ENCODE measurements at places on chromosomes 2 and 18.

- H3K4me1 ChIP-seq = no peaks in the 10 kb centered on the region
- H3K27me3 ChIP-seq = no peaks in the 10 kb centered on the region
- H3K27ac ChIP-seq = no peak overlapping the region
- H3K4me3 ChIP-seq = no peak overlapping the region
- no peak for DNase-seq
- H3K36me3 ChIP-seq = no peaks in the 10 kb centered on the region
These were observed 842.1 kb upstream of the FANCL start for GRCh38 chr2:59083075-59083828.

GRCh38 chr2:41206004-41206403 is 754.1 kb upstream of the SLC8A1 start:
- H3K27me3 ChIP-seq = no peaks in the 10 kb centered on the region
- peaks cover 4% of the 10 kb centered on the region for H3K4me1 ChIP-seq
- no peaks in the 10 kb centered on the region for H3K36me3 ChIP-seq
- no peak overlapping the region for H3K4me3 ChIP-seq
- no peak for DNase-seq

DNA sequence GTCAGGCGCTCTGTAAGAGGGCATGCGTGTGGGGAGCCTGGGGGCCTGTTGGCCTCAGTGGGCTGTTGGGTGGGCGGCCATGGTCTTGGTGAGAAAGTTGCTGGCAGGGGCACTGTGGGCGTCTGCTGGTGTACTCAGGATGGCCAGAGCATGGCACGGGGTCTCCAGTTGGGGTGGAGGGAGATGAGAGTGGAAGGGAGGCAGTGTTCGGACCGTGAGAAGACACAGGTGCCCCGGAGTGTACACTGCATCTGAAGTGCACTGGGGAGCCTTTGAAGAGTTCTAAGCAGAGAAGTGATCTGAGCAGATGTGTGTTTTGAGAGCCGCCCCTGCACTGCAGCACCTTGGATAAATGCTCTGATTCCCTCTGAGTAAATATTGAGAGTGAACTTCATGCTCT is 150.8 kb downstream of the LDLRAD4 start:
- DNase-seq = no peak
- H3K4me3 ChIP-seq = no peak overlapping the region
- H3K4me1 ChIP-seq = no peaks in the 10 kb centered on the region

GRCh38 chr2:71419976-71420375 is 33.4 kb upstream of the DYSF start:
- no peak overlapping the region for H3K27ac ChIP-seq
- H3K4me3 ChIP-seq = no peak overlapping the region
- no peaks in the 10 kb centered on the region for H3K4me1 ChIP-seq
- H3K27me3 ChIP-seq = no peaks in the 10 kb centered on the region

- peak; percentile 58 for DNase-seq
- no peaks in the 10 kb centered on the region for H3K36me3 ChIP-seq
- H3K4me3 ChIP-seq = peak overlapping the region; percentile 78
- peaks cover 20% of the 10 kb centered on the region for H3K4me1 ChIP-seq
- no peaks in the 10 kb centered on the region for H3K27me3 ChIP-seq
These were observed 780 bp upstream of the ITGAV start for GRCh38 chr2:186588940-186589611.

DNA sequence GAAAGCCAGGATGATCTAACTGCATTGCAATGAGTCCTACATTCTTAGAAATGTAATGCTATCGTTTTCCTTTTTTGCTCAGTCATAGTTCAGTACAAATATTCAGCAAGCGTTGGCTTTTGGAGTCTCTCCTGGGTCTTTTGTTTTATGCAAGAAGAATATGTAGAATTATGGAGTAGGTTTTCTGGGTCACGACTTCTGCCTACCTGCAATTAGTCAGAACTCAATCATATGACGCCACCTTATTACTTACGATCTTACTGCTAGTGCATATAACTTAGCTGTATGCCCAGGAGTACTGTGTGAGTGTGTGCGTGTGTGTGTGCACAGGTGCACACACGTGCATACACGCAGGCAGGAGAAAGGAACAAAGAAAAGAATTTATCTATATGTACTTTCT is 640.2 kb downstream of the STK39 start:
- no peak overlapping the region for H3K27ac ChIP-seq
- no peaks in the 10 kb centered on the region for H3K36me3 ChIP-seq
- no peak for DNase-seq

DNA sequence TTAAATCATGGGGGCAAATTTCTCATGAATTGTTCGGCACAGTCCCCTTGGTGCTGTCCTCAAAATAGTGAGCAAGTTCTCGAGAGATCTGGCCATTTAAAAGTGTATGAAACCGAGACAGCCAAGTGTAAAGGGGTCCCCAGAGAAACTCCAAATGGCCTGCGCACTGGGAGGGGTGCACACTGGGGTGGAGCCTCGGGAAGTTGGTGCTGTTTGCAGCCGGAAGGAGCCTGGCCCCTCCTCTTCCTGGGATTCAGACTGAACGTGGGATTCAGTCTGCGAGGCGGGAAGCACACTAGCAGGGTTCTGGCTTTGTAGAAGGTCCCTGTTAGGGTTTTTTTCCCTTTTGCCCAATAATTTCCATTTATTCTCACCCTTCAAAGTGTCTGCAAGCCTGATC is 48.8 kb downstream of the RABL2A start:
- H3K4me3 ChIP-seq = no peak overlapping the region
- no peaks in the 10 kb centered on the region for H3K36me3 ChIP-seq
- H3K4me1 ChIP-seq = no peaks in the 10 kb centered on the region
- DNase-seq = no peak

GRCh38 chr2:240297256-240298116 is 138.0 kb upstream of the GPC1 start:
- H3K27me3 ChIP-seq = no peaks in the 10 kb centered on the region
- DNase-seq = no peak
- H3K36me3 ChIP-seq = no peaks in the 10 kb centered on the region
- no peak overlapping the region for H3K27ac ChIP-seq
- H3K4me1 ChIP-seq = no peaks in the 10 kb centered on the region

DNA sequence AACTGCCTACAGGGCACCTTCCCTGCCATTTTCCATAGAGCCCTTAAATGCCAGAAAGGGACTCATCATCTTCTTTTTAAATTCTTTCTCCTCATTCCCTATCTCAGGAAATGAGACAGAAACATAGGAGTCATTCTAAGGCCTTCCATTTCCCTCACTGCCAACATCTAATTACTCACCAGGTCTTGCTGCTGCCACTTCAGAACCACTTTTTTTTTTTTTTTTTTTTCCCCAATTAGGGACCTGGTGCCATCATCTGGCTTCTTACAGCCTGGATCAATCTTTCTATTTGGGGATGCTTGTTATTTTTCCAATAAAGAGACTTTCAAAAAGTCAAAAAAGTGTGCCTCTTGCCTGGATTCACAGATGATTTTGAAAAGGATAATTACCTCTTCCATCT is 373.4 kb downstream of the LPIN1 start:
- H3K27ac ChIP-seq = no peak overlapping the region
- no peaks in the 10 kb centered on the region for H3K36me3 ChIP-seq
- no peak overlapping the region for H3K4me3 ChIP-seq

- H3K4me1 ChIP-seq = peaks cover 10% of the 10 kb centered on the region
- H3K27me3 ChIP-seq = no peaks in the 10 kb centered on the region
These were observed at the start of gene CYS1 for GRCh38 chr2:10079870-10080535. Gene CYS1, minus strand, starts transcription at chr2:10080411. Its CDS starts 188 bp downstream, at chr2:10080223.

GRCh38 chr2:217433522-217433921 is 569.3 kb downstream of the TNS1 start:
- H3K36me3 ChIP-seq = no peaks in the 10 kb centered on the region
- H3K27me3 ChIP-seq = no peaks in the 10 kb centered on the region
- peak overlapping the region; percentile 28 for H3K4me3 ChIP-seq
- H3K27ac ChIP-seq = no peak overlapping the region
- peaks cover 47% of the 10 kb centered on the region for H3K4me1 ChIP-seq

DNA sequence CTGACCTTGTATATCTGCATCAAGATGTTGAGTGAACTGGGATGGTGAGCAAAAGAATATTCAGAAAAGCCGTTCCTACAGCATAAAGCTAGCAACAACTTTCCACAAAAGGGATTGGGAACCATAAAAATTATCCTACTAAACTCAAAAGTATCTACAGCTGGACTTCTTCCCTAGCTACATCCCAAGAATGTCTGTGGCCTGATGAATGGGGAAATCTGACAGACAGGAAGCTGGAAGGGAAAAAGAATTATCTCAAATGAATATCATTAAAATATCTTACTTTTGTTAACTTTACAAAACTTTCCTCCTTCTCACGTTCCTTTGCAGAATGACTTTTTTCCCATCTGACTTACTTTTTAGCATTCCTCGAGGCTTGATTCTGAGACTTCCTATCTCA is 150.9 kb downstream of the PDE11A start:
- no peaks in the 10 kb centered on the region for H3K27me3 ChIP-seq
- no peaks in the 10 kb centered on the region for H3K4me1 ChIP-seq
- H3K27ac ChIP-seq = no peak overlapping the region

DNA sequence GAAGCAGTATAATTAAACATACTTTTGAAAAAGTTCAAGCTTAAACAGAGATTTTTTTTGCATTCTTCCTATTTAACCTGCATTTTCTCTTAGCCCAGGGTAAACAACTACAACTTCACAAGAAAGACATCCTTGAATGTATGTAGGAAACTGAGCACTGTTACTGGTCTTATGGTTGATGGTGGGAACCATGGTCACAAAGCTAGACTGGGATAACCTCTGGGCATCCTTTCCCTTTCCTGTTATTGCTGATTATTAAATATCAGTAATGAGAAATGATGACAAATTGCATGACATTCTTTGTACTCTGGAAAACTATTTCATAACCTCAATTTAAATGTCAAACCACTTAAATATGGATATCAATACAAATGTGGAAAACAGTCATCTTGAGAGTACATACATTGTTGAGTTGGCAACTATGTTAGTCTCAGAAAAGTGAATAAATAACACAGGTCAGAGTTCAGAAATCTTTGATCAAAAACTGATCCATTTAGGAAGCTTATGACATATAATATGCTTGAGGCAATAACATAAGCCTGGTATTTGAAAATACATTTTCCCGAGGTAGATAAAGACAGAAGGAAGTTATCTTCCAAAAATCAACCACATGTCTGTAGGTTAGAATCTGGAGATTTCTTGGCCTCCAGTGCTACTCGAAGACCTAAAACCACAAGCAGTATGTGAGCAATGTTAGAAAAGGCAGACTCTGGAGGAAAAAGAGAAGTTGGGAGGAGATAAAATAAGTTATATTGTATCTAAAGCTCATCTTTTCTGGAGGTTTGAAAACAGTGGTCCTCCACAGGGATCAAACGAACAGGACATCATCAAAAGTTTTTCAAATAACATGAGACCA is 65.2 kb upstream of the ST8SIA5 start:
- no peak overlapping the region for H3K4me3 ChIP-seq
- peaks cover 13% of the 10 kb centered on the region for H3K36me3 ChIP-seq
- no peak for DNase-seq
- no peaks in the 10 kb centered on the region for H3K4me1 ChIP-seq
- no peaks in the 10 kb centered on the region for H3K27me3 ChIP-seq

DNA sequence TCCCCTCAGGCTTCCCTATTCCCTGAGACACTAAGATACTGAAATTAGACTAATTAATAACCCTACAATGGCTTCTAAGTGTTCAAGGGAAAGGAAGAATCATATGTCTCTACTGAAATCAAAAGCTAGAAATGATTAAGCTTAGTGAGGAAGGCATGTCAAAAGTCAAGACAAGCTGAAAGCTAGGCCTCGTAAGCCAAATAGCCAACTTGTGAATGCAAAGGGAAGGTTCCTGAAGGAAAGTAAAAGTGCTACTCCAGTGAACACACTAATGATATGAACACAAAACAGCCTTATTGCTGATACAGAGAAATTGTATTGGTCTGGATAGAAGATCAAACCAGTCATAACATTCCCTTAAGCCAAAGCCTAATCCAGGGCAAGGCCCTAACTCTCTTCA is 10.0 kb downstream of the ZC3H8 start:
- peaks cover 52% of the 10 kb centered on the region for H3K36me3 ChIP-seq
- H3K4me1 ChIP-seq = no peaks in the 10 kb centered on the region
- no peak for DNase-seq
- H3K27ac ChIP-seq = no peak overlapping the region
- no peaks in the 10 kb centered on the region for H3K27me3 ChIP-seq
- H3K4me3 ChIP-seq = no peak overlapping the region

All from ascending aorta (tissue), 2 donors.